A673 (cell line): ENCODE measurements at places on chromosomes 4 and X. TPM values are rescaled to one million over a fixed set of nuclear protein-coding genes. Genes with fewer than 3 reads are reported as not detected.

Gene EPGN
- not detected in 2 replicates for total RNA-seq

Gene NSG1
- 1.3 and 2.7 TPM in 2 replicates for total RNA-seq

DNA sequence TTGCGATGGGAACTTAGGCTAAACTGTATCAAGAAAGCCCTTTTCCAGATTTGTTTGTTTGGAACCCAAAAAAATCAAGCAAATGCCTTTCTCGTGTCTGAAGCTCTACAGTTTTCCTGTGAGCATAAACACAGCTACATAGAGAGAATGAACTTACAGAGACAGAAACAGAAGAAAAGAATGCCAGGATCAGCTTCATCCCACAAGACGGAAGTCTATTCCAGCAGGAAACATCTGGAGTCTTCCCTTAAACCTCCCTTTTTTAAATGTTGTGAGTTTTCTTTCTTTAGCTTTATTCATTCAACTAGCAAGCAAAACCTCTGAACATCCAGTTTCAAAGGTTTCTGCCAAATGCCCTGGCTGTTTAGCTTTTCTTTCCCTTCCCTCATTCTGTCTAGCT lies 32.6 kb upstream of the ZFP42 start:
- H3K27me3 ChIP-seq = peaks cover 78% of the 10 kb centered on the region
- no peak for DNase-seq
- no peak overlapping the region for H3K4me3 ChIP-seq
- no peaks in the 10 kb centered on the region for H3K36me3 ChIP-seq
- no peak overlapping the region for H3K27ac ChIP-seq
- no peaks in the 10 kb centered on the region for H3K4me1 ChIP-seq

- no peaks in the 10 kb centered on the region for H3K36me3 ChIP-seq
- no peak overlapping the region for H3K4me3 ChIP-seq
- H3K4me1 ChIP-seq = no peaks in the 10 kb centered on the region
- no peaks in the 10 kb centered on the region for H3K27me3 ChIP-seq
- no peak for DNase-seq
Measured at GRCh38 chrX:12930150-12930549, 23.7 kb downstream of the TLR8 start.

Gene KLHL5
- total RNA-seq = 21.6 and 29.3 TPM in 2 replicates

DNA sequence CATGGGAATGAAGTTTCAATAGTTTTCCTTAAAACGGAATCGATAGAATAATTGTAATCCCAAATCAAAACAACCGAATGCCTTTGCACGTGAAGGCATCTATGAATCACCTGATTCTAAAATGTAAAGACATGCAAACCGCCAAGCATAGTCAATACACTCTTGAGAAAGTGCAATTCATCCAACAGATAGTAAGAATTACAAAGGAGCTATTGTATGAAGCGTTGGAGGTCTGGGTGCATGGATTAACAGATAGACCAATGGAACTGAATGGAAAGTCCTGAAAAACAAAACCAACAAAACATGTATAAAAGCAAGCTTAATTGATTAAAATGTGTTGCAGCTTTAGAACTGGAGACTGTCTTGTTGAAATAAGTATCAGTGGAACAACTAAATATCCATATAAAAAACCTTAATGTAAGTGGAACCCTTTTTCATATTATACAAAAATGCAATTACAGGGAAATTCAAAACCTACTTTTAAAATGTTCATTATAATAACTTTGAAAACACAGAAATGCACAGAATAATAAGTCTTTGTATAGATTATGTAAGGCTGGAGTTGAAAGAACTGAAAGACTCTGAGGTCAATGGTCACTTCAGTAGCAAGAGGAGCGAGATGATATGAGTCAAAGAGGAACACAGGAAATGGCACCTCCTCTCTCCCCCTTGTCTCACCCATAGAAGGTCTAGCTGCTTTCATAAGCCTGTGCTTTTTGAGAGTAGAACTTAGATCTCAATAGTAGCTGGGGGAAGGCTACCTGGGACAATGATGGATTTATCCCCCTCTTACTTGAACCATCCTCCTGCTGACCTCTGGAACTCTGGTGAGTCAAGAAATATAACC lies 20.1 kb downstream of the MAGEC2 start:
- no peaks in the 10 kb centered on the region for H3K36me3 ChIP-seq
- H3K4me1 ChIP-seq = no peaks in the 10 kb centered on the region
- no peak overlapping the region for H3K27ac ChIP-seq
- no peak overlapping the region for H3K4me3 ChIP-seq
- no peak for DNase-seq
- no peaks in the 10 kb centered on the region for H3K27me3 ChIP-seq

DNA sequence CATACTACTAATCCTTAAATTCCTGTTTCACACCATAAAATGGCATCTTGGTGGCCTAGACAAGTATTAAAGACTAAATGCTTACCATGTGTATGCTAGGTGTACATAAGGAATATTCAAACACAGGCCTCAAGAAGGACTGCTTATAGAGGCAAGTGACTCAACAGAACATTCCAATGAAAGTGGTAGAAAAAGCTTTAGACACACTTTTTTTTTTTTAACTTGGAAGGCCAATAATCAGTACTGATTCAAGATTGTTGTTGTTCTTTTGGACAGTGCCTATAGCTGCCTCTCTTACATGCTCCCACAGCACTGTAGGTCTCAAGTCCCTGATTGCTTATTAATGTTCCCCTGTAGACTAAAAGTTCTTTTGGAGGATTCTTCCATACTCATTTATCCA lies 77.6 kb downstream of the FBXL5 start:
- DNase-seq = no peak
- no peak overlapping the region for H3K4me3 ChIP-seq
- no peak overlapping the region for H3K27ac ChIP-seq
- no peaks in the 10 kb centered on the region for H3K4me1 ChIP-seq

Gene CFAP99
- total RNA-seq = not detected in 2 replicates

Gene RENBP
- total RNA-seq = 3.4 and 5.7 TPM in 2 replicates

DNA sequence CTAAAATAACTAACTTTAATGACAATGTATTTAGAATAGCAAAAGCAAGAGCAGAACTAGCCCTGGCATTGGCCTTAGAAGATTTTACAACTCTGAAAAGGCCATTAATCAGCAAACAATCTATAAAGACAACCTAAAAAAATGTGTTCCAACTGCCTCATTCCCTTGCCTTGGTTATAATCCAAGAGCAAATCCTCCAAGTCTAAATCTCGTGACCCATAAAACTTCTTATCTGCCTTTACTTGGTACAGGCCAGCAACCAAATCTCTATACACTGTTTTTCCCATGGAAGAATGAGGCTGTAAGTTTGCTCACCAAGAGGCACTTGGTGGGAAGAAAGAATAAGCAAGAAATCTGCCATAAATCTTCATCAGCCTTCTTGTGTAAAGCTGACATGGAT lies 175.3 kb upstream of the MID1 start:
- H3K4me1 ChIP-seq = no peaks in the 10 kb centered on the region
- H3K36me3 ChIP-seq = no peaks in the 10 kb centered on the region
- no peak overlapping the region for H3K4me3 ChIP-seq
- no peaks in the 10 kb centered on the region for H3K27me3 ChIP-seq
- DNase-seq = no peak

Gene TEC
- 6.8 and 6.9 TPM in 2 replicates for total RNA-seq

DNA sequence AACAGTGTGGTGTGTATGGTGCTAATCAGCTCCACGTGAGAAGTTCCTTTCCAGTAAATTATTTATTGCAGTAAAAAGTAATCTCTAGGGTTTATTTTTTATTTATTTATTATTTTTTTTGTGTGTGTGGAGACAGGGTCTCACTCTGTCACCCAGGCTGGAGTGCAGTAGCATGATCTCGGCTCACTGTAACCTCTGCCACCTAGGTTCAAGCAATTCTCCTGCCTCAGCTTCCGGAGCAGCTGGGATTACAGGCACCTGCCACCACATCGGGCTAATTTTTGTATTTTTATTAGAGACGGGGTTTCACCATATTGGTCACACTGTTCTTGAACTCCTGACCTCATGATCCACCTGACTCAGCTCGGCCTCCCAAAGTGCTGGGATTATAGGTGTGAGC lies 606.9 kb downstream of the PCDH7 start:
- H3K4me1 ChIP-seq = no peaks in the 10 kb centered on the region
- H3K36me3 ChIP-seq = no peaks in the 10 kb centered on the region
- no peak overlapping the region for H3K4me3 ChIP-seq
- H3K27me3 ChIP-seq = no peaks in the 10 kb centered on the region

- no peaks in the 10 kb centered on the region for H3K27me3 ChIP-seq
- no peaks in the 10 kb centered on the region for H3K4me1 ChIP-seq
- DNase-seq = peak; percentile 9
Measured at GRCh38 chr4:75432683-75433082, 81.5 kb downstream of the RCHY1 start.

Gene TMEM154
- total RNA-seq = 2.3 and 2.6 TPM in 2 replicates

Gene APEX2
- total RNA-seq = 23.5 and 27.5 TPM in 2 replicates

DNA sequence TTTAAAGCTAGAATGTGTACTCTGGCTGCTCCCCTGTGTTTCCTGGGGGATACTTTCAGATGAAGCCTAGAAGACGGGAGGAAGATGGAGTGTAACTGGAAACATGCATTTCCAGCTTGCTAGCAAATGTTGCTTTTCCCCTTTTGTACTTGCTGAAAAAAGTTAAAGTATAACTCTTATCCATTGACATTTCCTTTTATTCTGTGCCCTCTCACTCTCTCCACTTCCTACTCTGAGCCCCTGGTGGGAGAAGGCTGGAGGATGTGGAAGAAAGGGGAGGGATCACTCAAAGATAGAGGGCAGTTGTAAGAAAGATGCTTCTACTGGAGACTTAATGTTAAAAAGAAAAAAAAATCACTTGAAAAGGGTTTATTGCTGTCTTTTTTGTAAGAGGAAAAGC lies 396.5 kb downstream of the DTHD1 start:
- no peaks in the 10 kb centered on the region for H3K4me1 ChIP-seq
- no peak overlapping the region for H3K4me3 ChIP-seq
- no peak overlapping the region for H3K27ac ChIP-seq
- no peaks in the 10 kb centered on the region for H3K36me3 ChIP-seq
- DNase-seq = no peak
- H3K27me3 ChIP-seq = no peaks in the 10 kb centered on the region

- no peak overlapping the region for H3K27ac ChIP-seq
- no peak for DNase-seq
- no peaks in the 10 kb centered on the region for H3K36me3 ChIP-seq
Measured at GRCh38 chr4:150033081-150033480, 45.2 kb upstream of the DCLK2 start.

Gene TLR1
- 0.15 and 0.37 TPM in 2 replicates for total RNA-seq

GRCh38 chrX:47593522-47593921 lies 11.3 kb downstream of the TIMP1 start:
- no peak overlapping the region for H3K4me3 ChIP-seq
- no peak for DNase-seq
- H3K36me3 ChIP-seq = no peaks in the 10 kb centered on the region
- no peak overlapping the region for H3K27ac ChIP-seq

Gene JADE1
- 39.3 and 40.8 TPM in 2 replicates for total RNA-seq

GRCh38 chr4:181677201-181677600 lies 566.0 kb upstream of the TENM3 start:
- no peak overlapping the region for H3K27ac ChIP-seq
- no peaks in the 10 kb centered on the region for H3K36me3 ChIP-seq
- H3K4me3 ChIP-seq = no peak overlapping the region
- DNase-seq = no peak

DNA sequence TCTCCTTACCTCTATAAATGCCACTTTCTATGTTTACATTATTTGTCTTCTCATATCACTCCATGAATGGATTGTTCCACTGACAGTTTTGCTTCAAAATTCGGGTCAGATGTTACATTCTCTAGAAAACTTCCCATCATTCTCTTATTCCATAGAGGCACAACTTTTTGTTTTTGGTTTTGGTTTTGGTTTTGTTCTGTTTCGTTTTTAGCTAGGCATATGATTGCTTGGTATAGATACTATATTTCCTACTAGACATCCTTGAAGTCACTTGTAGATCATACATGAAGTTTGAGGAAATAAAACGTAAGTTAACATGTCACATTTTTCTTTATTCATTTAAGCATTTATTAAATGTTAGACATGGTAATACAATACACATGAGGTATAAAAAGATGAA lies 961.0 kb downstream of the PCDH18 start:
- no peak for DNase-seq
- H3K4me1 ChIP-seq = no peaks in the 10 kb centered on the region
- H3K36me3 ChIP-seq = no peaks in the 10 kb centered on the region
- no peak overlapping the region for H3K4me3 ChIP-seq
- no peaks in the 10 kb centered on the region for H3K27me3 ChIP-seq

Gene CT55
- not detected in 2 replicates for total RNA-seq

- no peak for DNase-seq
- H3K27ac ChIP-seq = no peak overlapping the region
- no peaks in the 10 kb centered on the region for H3K36me3 ChIP-seq
Measured at GRCh38 chrX:41958861-41959260, 35.5 kb upstream of the CASK start.

- H3K4me1 ChIP-seq = no peaks in the 10 kb centered on the region
- no peak for DNase-seq
- no peaks in the 10 kb centered on the region for H3K36me3 ChIP-seq
Measured at GRCh38 chrX:56107320-56107719, 124.8 kb upstream of the KLF8 start.

Gene HDX
- total RNA-seq = not detected in 2 replicates

Gene SOX3
- total RNA-seq = not detected in 2 replicates

- no peak overlapping the region for H3K4me3 ChIP-seq
- H3K27me3 ChIP-seq = no peaks in the 10 kb centered on the region
- H3K4me1 ChIP-seq = no peaks in the 10 kb centered on the region
- DNase-seq = peak; percentile 7
Measured at GRCh38 chrX:129876771-129877305, 29.1 kb upstream of the UTP14A start.

- H3K4me3 ChIP-seq = no peak overlapping the region
- DNase-seq = no peak
- H3K27ac ChIP-seq = no peak overlapping the region
- H3K4me1 ChIP-seq = no peaks in the 10 kb centered on the region
- H3K27me3 ChIP-seq = no peaks in the 10 kb centered on the region
Measured at GRCh38 chrX:49129427-49129826, 5.9 kb upstream of the GPKOW start.

Gene NAA10
- 136 and 140 TPM in 2 replicates for total RNA-seq

Gene NUP54
- 43.3 and 45.9 TPM in 2 replicates for total RNA-seq

DNA sequence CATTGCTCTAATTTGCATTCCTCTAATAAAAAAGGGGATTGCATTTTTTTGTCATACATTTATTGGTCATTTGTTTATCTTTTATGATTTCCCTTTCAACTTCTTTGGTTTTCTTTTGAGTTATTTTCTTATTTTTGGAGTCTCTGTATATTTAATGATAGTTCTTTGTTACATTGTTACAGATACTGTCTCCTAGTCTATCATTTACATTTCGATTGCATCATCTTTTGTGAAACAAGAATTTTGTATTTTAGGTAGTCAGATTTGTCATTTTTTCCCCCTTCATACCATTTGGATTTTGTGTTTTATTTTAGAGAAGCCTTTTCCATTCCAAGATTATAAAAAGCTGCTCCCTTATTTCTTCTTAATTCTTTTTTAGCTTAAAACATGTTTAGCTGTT lies 37.1 kb downstream of the SNX25 start:
- H3K27me3 ChIP-seq = no peaks in the 10 kb centered on the region
- H3K4me3 ChIP-seq = no peak overlapping the region
- H3K36me3 ChIP-seq = no peaks in the 10 kb centered on the region
- H3K27ac ChIP-seq = no peak overlapping the region

DNA sequence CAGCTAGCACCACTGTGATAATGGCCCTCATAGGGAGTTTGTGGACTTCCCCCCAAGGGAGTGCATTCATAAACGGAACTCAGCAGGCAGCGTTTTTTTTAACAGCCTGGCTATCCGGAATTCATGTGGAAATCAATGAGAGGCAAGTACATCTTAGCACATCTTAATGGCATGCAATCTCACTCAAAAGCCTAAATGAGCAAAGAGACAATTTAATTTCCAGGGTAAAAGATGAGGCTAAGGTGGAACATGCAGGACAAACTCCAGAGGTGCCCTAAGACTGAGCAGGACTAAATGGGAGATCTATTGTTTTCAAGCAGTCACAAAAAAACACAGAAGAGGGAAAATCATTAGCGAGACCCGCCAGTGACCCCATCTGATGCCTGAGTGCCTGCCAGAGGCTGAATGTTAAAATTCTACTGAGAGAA lies 243.5 kb upstream of the KCNIP4 start:
- peak; percentile 4 for DNase-seq
- no peaks in the 10 kb centered on the region for H3K27me3 ChIP-seq
- H3K4me1 ChIP-seq = no peaks in the 10 kb centered on the region
- H3K27ac ChIP-seq = no peak overlapping the region
- no peaks in the 10 kb centered on the region for H3K36me3 ChIP-seq
